ENCODE measurements at places on chromosomes 16 and 17.
A peak's percentile ranks its signal among the peaks of the same experiment; 100 is the strongest.

GRCh38 chr16:61885343-61885742 is 150.9 kb downstream of the CDH8 start:
- no peak for DNase-seq

GRCh38 chr16:69554495-69554894 is 11.3 kb upstream of the NFAT5 start:
- DNase-seq, result no peak

GRCh38 chr16:9203956-9204355 is 112.5 kb downstream of the HAPSTR1 start:
- no peak for DNase-seq

DNA sequence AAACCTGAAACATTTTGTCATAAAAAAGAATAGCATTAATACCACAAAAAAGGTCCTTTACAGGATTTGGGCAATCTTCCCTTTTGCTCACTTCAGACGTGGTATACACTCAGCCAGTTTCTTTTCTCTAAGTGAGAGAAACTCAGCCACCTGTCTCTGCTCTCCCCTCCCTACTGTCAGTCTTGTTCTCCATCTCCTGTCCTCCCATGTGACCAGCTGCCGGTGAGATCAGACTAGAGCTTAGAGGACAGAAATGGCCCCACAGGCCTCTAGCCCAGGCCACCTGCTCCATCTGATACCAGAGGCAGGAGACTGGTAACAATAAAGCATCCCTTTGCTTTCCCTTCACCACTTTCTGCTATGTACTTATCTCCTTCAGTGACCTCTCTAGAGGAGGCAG is 34.9 kb downstream of the CMC2 start:
- DNase-seq, result no peak

- peak; percentile 81 for DNase-seq
Measured at GRCh38 chr16:21952040-21952792, 945 bp upstream of the UQCRC2 start.

DNA sequence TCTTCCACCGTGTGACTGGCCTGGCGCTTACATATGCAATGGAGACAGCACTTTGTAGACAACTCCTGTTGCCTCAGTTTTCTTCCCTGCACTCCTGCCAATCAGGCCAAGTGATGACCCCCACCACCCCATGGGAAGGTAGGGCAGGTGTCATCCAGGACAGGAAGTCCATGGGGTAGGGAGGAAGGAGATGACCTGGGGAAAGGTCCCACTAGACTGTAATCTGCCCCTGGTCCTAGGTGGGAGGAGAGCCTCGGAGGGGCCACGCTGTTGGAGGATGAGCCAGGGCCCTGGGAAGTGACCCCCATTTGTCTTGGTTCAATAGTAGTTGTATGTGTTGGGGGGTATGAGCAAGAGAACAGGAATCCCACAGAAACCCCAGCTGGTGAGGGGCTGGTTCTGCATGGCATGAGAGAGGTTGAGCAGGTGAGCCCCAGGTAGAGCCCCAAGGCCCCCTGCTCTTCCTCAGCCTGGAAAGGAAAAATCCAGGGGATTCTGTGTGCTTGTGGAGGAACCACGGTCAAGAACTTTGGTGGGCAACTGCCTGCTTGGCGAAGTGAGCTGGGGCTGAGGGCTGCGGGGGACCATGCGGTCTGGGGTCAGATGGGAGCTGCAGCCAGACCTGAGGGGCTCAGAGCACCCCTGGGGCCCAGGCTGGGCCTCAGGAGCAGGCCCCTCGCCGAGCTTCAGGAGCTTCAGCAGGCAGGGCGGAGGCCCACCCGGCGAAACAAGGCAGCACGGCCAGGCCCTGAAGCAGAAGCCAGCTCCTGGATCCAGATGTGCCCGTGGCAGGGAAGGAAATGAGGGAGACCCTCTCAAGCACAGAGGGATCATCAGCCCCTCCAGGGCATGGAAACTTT is 50.7 kb downstream of the NT5M start:
- no peak for DNase-seq

DNA sequence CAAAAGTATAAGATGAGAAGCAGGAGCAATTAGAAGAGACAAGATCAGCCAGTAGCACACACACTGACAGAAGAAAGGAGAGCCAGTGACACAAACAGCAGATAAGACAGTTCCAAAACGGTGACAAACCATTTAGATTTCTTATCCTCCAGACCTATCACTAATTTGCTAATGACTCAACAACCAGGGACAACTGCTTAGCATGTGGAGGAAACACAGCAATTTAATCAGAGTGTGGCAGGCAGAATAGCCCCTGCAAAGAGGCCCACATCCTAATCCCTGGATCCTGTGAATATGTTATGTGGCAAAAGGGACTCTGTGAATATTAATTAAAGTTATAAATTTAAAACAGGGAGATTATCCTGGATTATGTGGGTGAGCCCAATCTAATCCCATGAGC is 81.1 kb downstream of the CACNG1 start:
- no peak for DNase-seq

- DNase-seq, result no peak
Measured at GRCh38 chr17:76878568-76878967, 10.4 kb downstream of the MGAT5B start.

GRCh38 chr17:58005031-58005727 is 1.9 kb downstream of the SRSF1 start:
- DNase-seq, result no peak

- DNase-seq, result no peak
Measured at GRCh38 chr17:37088913-37089312, 140.2 kb downstream of the AATF start.

DNA sequence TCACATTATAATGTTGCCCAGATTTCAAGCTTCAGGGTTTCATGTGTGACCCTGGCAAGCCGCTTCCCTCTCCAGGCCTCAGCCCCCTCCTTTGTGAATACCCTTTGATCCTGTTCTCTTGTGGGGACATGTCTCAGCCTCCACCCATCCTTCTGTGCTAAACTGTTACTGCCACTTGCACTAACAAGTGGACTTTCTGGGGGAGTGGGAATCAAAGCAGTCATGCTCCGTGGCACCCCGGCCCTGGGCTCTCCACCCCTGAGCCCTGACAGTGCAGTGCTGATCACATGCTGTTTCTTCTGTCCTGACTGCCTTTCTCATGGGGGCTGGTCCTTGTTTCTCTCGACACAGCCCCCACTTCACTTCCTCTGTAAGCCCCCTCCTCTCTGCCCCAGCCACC is 9.7 kb upstream of the DCAF7 start:
- no peak for DNase-seq

GRCh38 chr17:82966415-82966814 is 113.0 kb upstream of the METRNL start:
- DNase-seq, result no peak

DNA sequence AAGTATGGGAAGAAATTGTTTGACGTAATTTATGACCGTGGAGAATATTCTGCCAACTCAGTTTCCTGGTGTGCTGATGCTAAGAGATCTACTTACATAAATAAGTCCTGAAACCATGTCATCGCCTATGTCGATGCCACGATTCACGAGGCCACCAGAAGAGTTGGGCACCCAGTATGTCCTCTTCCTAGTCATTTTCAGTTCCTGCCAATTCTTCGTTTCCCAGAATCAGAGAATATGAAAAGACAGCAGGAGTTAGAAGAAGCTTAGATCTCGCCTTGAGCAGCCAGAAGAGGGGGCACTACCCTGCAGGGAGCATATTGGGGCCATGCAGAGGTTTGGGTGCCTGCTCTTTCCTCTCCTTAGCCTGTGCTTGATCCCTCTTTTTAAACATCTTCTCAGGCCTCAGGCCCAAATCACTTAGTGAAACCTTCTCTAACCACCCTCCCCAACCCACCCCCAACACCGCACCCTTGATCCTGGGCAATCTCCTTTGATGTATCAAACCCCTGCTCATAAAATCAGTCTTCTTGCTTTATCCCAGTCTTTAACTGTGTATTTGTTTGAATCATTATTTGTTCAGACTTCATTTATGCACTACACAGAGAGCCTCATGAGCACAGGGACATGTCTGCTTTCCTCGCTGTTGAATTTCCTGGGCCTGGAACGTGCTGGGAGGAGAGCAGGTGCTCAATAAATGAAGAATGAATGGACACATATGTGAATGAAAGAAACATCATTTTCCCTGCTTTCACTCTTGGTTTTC is 12.2 kb upstream of the LONP2 start:
- DNase-seq, result no peak

DNA sequence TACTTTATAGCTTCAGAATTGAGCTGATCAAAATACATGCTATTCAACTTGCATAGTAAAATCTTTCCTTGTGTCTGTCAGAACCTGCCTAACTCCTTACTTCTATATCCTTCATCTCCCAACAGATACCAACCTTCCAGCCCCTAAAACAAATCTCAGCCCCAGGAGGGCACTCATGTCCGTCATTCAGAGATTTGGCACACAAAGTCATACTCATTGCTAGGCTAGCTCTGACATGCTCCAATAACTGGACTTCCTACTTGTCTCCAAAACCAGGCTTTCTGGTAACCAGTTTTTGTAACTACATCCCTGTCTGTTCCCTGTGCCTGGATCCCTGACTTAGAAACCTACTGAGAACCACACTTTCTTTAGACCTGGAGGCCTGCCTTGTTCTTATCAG is 37.5 kb upstream of the DHX40 start:
- DNase-seq, result no peak

GRCh38 chr17:6384481-6384880 is 50.4 kb downstream of the AIPL1 start:
- no peak for DNase-seq

DNA sequence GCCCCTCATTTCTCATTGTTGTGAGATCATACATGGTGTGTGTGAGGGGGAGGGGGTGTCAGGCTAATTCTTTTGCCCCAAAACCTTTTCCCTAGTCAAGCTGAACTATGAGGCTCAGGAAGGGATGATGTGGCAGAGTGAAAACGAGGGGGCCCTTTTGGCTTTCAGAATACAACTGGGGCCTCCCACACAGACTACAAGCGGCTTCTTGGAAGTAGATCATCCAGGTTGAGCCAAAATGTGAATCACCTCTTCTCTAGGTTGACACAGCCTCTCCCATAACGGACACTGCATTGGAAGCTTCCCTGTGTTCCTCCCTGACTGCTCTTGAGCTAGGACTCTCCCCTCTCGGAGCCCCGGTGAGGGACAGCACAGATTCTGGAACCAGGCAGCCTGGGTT is 2.3 kb upstream of the ALKBH5 start:
- no peak for DNase-seq

DNA sequence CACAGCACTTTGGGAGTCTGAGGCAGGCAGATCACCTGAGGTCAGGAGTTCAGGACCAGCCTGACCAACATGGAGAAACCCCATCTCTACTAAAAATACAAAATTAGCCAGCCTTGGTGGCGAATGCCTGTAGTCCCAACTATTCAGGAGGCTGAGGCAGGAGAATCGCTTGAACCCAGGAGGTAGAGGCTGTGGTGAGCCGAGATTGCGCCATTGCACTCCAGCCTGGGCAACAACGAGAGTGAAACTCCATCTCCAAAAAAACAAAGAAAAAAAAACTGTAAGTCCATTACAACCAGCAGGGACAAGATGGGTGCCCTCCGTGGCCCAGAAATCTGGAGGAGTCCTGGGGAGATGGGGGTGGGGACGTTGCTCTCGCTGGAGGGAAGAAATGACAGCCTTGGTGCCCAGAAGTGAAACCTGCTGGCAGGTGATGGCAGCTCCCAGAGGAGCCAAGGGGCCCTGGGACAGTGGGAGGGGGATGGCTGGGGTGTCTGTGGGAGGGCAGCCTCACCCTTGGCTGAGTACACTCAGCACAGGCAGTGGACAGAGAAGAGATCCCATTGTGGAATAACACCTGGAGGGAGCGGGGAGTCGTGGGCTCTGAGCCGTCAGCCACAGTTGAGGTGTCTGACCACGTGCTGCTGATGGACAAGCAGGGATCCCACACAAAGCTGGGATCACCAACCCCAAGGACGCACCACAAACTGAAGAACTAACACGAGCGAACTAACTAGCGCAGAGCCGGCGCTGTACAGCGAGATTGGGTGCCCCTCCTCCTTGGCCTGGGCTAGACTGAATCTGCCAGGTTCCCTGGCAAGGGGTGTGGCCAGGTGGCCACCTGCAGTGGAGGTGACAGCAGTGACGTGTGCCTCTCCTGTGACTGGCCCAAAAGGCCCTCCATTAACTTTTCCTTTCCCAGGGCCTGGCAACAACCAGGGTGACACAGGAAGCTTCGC is 46.9 kb upstream of the BAHCC1 start:
- DNase-seq, result no peak

DNA sequence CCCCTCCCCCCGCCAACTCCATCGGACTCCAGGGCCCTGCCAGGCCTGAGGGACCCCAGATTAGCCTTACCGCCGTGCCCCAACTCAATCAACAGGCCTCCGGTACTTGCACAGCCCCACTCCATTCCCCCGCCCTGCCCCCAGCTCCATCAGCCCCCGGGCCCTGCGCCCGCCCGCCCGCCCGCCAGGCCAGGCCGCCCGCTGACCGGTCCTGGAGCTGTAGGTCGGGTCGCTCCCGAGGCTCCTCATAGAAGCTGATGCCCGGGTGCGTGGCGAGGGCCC is 308 bp downstream of the GTF3C1 start:
- no peak for DNase-seq

DNA sequence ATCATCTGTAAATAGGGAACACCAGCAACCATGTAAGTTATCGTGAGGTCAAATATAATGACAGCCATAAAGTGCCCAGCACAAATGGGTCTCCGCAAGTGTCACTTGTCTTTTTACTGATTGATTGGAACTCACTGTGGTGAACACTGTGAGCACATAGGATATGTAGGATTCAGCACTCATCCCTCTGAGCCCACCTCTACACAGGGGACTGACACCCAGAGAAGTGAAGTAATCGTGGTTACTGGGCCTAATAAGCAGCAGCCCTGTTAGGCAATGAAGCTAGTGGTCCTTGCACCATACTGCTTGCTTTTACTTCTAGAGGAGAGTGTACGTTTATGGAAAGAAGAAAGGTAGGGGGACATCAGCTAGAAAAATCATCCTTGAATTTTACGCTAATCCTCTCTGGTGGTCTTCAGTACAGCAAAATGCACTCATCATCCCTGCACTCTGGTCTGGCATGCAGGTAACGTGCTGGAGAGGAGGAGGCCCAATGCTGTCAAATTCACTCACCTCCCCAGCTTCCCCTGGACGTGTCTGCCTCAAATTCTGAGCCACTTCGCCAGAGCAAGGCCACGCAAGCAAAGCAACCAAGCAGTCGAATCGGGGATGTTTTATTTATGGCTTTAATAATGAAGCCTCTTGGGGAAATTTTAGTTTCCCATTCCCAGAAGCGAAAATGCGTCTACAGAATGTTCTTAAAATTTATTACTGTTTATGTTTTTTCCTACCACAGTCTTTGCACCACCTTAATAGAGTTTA is 74.7 kb downstream of the YPEL2 start:
- no peak for DNase-seq

GRCh38 chr17:44236444-44236991 is 17.0 kb upstream of the UBTF start:
- no peak for DNase-seq
